Stimulated activated CD4-positive, alpha-beta T cell treated with anti-CD3 and anti-CD28 coated beads, Interleukin-12 subunit alpha, Interleukin-12 subunit beta, amount 100 ng/mL, for 4 hours (primary cell): ENCODE measurements at places on chromosomes 2 and 18.

- DNase-seq, result no peak
These were observed 22.2 kb downstream of the ZNF521 start for GRCh38 chr18:25329783-25330182.

DNA sequence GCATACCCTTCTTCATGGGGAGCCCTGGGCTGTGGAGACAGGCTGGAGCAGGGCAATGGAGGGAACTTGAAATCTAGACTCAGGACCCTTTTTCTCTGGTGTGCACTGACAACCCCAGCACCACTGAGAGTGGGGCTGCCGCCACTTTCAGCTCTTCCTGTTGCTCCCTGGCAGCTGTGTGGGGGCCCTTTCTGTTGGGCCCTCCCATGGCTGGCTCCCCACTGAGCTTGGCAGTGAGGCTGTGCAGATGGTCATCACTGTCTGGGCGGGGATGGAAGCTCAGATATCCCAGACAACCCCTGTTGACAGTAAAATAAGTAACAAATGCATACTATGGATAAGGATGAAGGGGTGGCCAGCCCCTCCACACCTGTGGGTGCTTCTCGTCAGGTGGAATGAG, 6.7 kb downstream of the MYO7B start:
- DNase-seq, result no peak

GRCh38 chr18:70455731-70456130, 166.9 kb downstream of the SOCS6 start:
- DNase-seq, result no peak

GRCh38 chr18:59929621-59930295, 30.0 kb downstream of the PMAIP1 start:
- DNase-seq, result no peak

DNA sequence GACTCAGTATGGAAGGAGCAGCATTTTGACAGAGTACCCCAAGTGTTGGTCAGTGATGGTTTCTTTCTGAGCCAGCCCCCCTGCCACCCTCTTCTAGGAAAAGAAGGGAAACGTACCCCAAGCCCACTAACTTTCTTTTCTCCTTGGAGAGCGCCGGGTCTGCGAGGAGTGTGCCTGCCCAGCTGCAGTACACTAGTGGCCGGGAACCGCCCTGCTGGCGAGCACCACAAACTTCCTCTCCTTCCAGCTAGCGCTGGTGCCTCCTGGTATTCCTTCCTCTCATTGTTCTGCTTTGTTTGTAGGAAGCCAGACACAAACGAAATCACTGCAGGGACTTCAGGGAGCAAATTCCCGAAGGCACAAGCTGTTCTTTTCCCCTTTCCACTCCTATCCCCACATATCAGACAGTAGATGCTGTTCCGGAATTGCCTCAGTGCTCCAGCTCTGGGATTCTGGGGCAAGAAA, 1.8 kb downstream of the CCDC85A start:
- DNase-seq, result no peak
